Effector memory CD8-positive, alpha-beta T cell (primary cell): ENCODE measurements at places on chromosomes 16 and 17.

- no peak for DNase-seq
Measured at GRCh38 chr17:71461498-71462169, 659.2 kb upstream of the SOX9 start.

GRCh38 chr16:1258225-1258600 lies 2.3 kb downstream of the TPSD1 start:
- no peak for DNase-seq

GRCh38 chr16:55542459-55543082 lies 23.9 kb upstream of the CAPNS2 start:
- no peak for DNase-seq

- DNase-seq = no peak
Measured at GRCh38 chr16:80208743-80209142, 332.1 kb upstream of the DYNLRB2 start.

DNA sequence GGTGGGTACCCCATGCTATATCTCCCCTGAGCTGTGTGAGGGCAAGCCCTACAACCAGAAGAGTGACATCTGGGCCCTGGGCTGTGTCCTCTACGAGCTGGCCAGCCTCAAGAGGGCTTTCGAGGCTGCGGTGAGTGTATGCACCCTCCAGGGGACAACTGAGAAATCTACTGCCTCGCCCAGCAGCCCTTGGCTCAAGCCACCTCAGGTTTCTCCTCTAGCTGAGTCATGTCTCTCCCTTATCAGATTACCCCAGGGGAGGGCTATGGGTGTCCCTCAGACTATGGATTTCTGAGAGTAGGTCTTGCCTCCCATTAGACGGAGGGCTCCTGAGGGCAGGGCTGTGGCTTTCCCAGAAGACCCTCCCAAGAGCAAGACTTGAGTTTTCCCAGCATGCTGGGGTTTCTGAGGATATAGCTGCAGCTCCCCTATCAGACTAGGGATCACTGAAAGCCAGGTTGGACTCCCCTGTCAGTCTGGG lies 6.7 kb downstream of the NEK8 start:
- DNase-seq = no peak

DNA sequence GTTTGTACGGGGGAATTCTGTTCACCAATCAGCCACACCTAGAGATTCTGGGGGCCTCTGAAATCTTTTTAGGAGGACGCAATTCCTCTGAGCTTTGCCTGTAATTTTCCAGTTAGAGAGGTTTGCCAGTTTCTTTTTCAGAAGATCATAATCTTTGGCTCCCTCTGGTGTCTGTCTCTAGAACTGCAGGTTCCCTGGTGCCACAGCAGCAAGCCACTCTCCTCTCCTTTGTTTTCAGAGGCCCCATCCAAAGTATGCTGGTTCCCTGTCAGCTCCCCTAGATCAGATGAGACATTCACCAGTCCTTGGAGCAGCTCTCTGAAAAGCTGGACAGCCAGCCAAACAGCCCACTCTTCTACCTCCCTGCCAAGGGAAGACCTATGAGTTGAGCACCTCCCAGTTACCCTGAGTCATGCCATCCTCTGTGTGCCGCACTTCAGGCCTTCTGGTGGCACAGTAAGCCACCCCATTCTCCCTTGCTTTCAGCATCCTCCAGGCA lies 36.1 kb downstream of the RNF112 start:
- peak; percentile 85 for DNase-seq

DNA sequence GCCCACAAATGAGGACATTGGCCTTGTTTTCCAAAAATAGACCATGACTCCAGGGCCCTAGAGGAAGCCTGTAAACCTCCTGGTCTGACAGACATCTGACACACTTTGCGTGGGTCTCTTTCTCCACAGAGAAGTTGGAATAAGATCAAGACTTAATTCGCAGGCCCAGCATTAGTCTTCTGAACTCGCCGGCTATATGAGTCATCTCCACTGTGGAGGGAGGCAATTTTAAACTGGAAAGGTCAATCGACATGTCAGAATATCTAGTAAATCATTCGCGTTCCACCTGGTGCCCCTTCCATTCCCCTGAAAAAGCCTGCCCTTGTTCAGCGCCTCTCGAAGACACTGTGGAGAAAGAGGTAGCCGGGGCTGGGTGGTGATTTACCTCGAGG lies 140.1 kb downstream of the CLEC16A start:
- DNase-seq = no peak

DNA sequence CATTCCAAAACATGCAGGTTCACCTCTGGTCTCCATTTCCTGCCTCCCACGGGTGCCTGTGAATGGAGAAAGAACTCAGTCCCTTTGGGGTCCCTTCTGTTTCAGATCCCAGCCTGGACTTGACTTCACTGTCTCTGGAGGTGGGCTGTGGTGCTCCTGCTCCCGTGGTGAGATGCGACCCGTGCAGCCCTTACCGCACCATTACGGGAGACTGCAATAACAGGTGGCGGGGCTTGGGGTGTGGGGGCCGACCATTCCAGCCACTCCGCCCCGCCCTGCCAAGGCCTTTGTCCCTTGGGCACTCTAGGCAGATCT lies 10.5 kb downstream of the LPO start:
- DNase-seq = no peak

- no peak for DNase-seq
Measured at GRCh38 chr16:80656711-80657150, 115.9 kb downstream of the DYNLRB2 start.

- DNase-seq = no peak
Measured at GRCh38 chr17:69914520-69914919, 160.5 kb upstream of the KCNJ16 start.

GRCh38 chr17:73247726-73248125 lies 14.0 kb downstream of the CPSF4L start:
- no peak for DNase-seq

GRCh38 chr16:10982465-10983150 lies 38.2 kb downstream of the CLEC16A start:
- no peak for DNase-seq

- DNase-seq = no peak
Measured at GRCh38 chr16:78681743-78682142, 582.3 kb downstream of the WWOX start.

DNA sequence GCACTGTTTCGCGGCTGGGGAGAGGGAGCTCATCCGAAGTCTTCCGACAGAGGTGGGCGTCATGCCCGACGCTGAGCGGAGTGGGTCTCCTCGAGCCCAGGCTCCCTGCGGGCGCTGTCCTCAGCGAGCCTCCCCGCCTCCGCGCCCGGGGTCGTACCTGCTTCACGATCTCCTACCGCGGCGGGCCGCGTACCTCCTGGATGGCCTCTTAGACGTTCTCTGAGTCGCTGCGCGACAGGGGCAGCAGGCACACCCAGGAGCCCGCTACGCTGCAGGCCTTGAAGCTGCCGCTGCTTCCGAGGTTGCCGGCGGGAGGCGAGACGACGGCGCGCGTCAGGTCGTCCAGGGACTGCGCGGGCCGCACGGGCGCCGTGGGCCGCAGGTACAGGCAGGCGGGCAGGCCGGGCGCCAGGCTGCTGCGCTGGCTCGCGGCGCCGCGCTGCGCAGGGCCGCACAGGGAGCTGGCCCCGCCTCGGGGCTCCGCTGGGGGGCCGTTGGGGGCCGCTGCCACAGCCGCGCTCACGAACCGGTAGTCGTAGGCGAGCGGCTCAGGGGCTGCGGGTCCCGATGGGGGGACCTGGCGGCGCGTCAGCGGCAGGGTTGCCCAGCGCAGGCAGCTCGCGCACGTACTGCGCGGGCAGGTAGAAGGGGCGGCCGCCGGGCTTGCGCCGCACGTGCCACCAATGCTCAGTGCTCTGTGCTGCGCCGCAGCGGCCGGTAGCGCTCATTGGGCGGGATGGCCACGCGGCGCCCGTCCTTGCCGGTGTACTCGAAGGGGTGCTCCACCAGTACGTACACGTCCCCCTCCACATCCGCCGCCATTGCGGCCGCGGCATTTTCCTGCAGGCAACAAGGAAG lies 116.4 kb upstream of the SMURF2 start:
- DNase-seq = peak; percentile 29

DNA sequence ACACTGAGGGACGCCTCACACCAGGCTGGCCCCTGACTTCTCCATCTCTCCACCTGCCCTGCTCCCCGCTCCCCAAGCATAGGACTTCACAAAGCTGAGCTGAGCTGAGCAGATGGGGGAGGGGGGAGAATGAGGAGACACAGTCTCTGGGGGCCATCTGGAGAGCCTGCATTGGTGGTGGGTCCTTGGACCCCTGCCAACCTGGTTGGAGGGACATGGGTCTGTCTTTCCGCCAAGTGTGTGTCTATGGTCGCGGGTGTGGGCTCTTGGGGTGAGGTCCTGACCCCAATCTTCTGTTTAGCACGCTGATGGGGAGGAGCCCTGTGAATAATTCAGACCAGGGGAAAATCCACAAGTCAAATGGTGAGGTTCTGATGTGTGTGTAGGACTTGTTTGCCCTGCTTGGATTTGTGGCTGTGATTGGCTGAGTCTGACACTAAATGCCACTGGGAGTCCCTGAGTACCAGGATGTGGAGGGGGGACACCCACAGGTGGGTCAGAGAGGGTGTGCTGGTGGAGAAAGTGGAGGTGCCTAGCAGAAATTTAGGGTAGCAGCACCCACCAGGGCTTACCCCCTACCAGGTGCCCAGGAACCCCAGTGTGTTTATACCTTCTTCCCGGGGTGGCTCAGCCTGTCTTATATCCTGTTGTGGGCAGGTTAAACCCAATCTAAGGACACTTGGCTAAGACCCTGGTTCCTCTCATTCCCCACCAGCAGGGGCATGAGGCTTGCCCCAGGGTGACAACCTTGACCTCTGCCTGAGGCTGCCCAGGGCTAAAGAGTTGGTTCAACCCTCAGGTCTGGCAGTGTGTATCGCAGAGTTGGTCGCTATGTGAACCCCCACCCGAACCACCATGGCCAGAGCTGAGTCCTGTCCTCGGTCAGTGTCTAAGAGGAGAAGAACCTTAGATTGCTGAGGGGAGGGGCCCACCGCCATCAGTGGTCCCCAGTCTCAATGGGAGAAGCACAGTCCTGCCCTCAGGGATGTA lies 2.1 kb downstream of the FMNL1 start:
- DNase-seq = peak; percentile 50

DNA sequence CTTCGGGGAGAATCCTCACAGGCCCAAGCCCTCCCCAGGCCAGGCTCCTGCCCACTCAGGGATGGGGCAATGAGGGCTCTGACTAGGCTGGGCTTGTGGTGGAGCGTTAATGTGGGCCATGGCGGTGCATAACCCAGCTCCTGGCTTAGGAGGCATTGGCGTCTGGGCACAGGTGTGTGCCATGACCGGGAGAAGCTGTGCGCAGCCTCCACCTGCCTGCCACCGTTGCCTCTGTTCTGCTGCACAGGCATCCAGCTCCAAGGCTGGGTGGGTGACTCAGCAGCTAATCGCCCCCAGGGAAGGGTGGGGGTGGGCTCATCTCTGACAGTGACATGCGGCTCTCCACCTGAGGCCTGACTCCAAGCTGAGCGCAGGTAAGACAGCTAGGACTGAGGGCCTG lies 3.5 kb upstream of the ARHGAP27 start:
- no peak for DNase-seq

GRCh38 chr17:77332981-77333685 lies 192.4 kb downstream of the SEC14L1 start:
- DNase-seq = no peak

GRCh38 chr17:58630883-58631522 lies 60.8 kb downstream of the TEX14 start:
- peak; percentile 17 for DNase-seq

DNA sequence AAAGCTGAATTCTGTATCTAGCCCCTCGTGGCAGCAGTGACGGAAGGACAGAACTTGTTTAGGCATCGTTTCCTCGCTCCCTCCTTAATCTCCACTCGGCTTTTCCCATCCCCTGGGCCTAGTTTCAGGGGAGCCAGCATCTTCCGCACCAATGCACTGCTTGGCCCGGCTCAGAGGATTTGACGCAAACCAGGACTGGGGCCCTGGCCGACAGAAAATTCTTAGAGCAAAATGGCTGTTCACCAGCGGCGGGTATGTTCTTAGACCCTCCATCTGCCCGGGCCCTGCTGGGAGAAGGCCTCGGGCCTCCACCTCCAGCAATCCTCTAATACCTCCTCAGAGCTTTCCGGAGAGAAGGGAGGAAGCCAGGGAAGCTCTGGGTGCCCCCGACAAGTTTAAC lies 54.6 kb downstream of the TBC1D16 start:
- no peak for DNase-seq

DNA sequence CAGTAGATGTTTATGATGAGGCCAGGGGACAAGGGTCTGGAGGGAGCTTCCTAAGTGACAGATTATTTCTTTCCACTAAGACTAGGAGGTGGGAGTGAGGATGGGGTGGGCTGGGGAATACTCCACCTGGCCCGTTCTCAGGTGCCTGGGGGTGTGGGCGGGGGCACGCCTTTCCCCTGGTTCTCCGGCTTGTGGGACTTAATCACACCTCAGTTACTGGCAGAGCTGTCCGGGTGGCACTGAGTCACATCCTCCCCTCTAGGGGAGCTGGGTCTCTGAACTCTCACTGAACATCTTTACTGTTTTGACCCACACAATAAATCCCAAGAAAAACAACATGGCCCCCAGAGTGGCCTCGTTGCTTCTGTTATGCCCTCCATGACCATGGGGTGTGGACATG lies 332.8 kb downstream of the MAF start:
- no peak for DNase-seq

GRCh38 chr16:50284131-50284911 lies 18.0 kb downstream of the ADCY7 start:
- no peak for DNase-seq

DNA sequence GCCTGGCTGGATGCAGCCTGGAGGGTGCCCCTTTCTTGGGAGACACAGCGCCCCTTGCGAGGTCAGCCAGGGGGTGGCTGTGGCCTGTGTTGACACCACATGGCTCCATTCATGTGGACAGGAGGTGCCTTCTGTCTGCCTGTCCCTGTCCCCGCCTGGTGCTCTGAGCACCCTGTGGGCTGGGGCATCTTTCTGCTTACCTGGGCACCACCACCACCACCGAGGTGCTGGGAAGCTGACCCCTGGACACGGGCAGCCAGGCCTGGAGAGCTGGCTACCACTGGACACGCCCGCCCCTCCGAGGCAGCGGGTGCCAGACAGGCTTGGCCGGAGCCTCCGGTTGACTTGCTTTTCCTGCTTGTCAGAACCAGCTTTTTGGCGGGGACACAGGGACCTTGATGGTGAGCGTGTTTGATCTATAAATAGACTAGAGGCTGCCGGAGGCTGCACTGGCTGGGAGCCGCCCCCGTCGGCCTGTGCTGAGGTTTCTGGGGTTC lies 121.3 kb upstream of the GSE1 start:
- DNase-seq = no peak

DNA sequence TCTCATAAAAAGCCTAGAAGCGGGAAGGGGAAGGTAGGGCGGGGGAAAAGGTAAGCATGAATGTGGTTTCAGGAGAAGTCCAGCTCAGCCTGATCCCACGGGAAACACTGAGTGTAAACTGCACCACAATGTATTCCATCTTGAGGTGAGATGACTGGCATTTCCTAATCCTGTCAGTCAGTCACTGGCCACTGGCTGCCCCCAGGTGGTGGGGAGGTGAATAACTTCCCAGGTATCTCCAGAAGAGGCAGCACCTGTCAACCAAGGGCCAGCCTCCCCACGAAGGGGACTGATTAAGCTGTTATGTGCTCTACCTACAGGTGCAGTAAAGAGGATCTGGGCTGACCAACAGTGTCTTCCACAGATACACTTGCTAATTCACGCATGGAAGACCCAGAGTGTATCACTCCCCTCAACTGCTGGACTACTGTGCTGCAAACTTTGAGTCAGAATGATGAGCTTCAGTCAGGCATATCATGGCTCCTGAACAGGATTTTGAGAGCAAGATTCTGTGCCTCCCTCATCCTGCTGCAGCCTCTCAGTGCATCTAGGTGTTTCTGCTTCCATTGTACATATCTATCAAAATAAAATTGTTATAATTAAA lies 108.5 kb upstream of the CCL2 start:
- DNase-seq = peak; percentile 54
